Kidney (tissue), 22 donors: ENCODE measurements at places on chromosomes 16 and 17. TPM values are rescaled to one million over a fixed set of nuclear protein-coding genes. Genes with fewer than 3 reads are reported as not detected.
A peak's percentile ranks its signal among the peaks of the same experiment; 100 is the strongest.

- no peak for DNase-seq
Observed at GRCh38 chr17:50144845-50145531, 5.5 kb downstream of the PPP1R9B start.

GRCh38 chr17:42221886-42222745 lies 27.8 kb upstream of the GHDC start:
- DNase-seq = peak; percentile 43

DNA sequence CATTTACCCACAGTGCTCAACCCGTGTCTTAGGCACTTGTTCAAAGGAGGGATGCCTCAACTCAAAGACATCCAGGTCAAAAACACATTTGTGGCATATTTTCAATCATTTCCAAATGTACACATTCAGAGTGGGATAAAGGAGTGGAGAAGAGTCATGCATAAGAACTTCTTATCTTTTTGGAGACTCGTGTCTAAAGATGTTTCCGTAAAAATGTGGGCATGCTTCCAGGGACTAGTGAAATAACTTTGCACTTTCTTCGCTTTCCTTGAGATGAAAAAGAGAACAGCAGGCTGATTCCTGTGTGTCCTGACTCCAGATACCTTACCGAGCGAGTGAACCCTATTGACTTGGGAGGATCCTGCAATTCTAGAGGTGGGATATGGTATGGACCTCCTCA lies 256.6 kb upstream of the KCNJ16 start:
- DNase-seq = no peak

GRCh38 chr16:85335584-85336491 lies 223.6 kb upstream of the CIBAR2 start:
- no peak for DNase-seq

GRCh38 chr16:12468552-12468951 lies 335.1 kb downstream of the CPPED1 start:
- no peak for DNase-seq

The PRR29 gene
- 1.2 TPM for polyA plus RNA-seq

The TBC1D3I gene
- polyA plus RNA-seq = not detected

The RNF213 gene
- polyA plus RNA-seq = 43.4 TPM

The QPRT gene
- 168 TPM for polyA plus RNA-seq

The PPP1R27 gene
- polyA plus RNA-seq = not detected
